Hematopoietic multipotent progenitor cell treated with erythropoietin and hydrocortisone succinate and interleukin-3 and kit ligand, for 4 days (in vitro differentiated cells): ENCODE measurements at places on chromosomes 12 and 14.

DNA sequence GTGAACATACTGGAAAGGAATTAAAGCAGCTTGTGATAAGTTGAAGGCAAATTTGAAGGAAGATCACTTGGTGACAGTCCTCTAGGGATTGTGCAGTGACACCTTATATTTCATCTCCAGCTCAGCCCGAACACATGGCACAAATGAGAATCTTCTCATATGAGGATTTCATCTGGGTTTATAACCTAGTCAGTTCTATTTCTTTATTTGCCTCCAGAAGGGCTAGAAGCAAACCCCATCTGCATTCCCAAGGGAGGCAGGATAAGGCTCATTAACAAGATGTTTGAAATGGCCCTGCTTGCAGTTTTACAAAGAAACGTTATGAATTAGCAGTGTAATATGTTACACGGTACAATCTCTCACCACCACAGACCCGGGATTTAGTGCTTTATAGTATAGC, 90.7 kb upstream of the KRR1 start:
- DNase-seq, result no peak

GRCh38 chr12:51190820-51191219, 17.9 kb upstream of the TFCP2 start:
- no peak for DNase-seq

GRCh38 chr12:57129889-57130288, 1.6 kb downstream of the LRP1 start:
- DNase-seq, result peak; percentile 41

DNA sequence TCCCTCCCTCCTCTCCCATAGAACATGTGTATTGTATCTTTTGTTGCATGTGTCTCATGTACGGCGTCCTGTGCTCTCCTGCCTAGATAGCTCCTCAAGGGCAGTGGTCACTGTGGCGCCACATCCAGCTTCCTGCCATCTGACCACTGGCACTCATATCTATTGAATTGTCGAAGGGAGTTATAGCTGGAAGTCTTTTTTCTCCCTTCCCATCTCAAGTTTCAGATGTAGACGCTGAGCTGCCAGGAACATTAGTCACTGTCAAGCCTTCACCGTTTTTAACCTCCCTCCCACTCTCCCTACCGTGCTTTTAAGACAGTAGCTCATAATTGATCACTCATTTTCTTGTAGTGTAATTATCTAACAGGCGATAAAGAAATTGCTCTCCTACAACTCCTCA, 33.0 kb downstream of the MTHFD1 start:
- DNase-seq, result no peak

- no peak for DNase-seq
Observed at GRCh38 chr12:28180786-28181185, 9.5 kb upstream of the CCDC91 start.

DNA sequence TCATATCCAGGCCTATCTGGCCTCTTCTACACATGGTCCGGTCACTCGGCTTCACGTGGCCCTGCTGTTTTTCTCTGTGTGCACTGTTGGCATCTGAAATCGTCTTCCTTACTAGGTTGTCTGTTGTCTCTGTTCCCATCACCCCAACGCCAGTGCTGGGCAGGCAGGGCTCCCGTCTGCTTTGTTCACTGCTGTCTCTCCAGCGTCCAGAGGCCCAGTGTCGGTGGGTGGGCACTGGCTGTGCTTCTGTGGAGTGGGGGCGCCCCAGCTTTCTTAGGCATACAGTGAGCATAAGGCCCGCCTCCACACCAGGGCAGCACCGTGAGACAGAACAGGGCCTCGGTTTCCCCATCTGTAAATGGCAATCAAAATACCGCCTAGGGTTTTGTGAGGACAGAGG, 153.1 kb downstream of the BCL11B start:
- DNase-seq, result no peak

GRCh38 chr12:59093073-59093772, 172.9 kb upstream of the LRIG3 start:
- DNase-seq, result no peak

GRCh38 chr14:103483600-103483999, 39.0 kb downstream of the CKB start:
- DNase-seq, result no peak

DNA sequence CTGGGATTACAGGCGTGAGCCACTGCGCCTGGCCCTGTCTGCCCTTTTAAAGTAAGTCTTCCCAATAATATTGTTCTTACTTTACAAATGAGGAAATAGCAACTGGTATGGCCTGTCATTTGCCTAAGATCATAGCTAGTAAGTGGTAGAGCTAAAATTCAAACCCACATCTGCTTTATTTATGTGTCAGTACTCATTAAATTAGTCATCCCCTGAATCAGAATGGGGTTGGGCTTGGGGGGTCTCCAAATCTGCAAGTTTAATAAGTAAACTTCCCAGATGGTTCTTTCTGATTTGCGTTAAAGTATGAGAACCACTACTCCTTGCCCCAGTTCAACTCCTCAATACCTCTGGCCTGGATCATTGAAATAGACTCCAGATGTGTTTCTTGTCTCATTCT, 96.2 kb downstream of the FAR2 start:
- no peak for DNase-seq

DNA sequence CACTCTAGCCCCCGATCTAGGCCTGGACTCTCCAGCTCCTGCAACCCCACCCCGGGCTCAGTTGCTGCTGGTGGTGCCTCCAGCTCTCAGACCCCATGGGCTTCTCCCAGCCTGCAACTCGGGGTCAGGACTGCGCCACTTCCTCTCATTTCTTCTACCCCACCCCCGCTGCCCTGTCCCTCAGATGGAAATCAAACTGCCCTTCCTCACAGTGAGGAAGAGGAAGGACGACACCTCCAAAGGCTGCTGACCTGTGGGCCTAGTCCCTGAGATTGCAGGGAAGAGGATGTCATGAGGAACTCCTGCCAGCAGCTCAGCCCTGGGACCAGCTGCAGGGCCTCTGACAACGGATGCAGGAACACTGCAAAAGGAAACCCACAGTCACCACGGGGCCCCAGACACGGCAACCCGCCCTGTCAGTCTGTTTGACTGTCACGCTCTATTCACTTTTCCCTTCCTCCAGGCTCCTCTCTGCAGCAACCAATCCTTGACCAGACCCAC, 29.3 kb upstream of the PNMA1 start:
- DNase-seq, result peak; percentile 94

GRCh38 chr14:21033133-21033698, 1.4 kb downstream of the RNASE13 start:
- no peak for DNase-seq

DNA sequence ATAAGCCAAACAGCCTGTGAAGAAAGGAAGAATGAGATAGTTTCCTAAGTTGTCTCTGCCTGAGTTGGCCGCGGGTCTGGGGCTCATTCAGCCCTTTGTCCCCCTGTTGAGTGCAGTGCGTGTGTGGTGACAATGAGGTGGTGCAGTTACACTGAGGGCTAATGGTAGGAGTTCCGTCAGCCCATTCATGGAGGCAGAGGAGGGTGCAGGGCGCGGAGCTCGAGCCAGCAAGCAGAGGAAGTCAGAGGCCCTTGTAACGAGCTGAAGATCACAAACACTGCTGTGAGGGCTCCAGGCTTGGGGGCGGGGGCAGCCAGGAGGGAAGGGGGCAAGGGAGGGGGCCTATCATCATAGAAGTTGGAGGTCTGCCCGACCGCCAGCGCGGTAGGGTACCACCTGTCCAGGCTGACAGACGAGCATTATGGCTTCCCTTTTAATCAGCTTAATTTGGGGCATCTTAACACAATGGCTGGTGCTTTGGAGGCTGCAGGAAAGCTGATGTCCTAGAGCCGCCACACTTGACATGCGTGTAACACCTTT, 20.5 kb downstream of the CCND2 start:
- no peak for DNase-seq

DNA sequence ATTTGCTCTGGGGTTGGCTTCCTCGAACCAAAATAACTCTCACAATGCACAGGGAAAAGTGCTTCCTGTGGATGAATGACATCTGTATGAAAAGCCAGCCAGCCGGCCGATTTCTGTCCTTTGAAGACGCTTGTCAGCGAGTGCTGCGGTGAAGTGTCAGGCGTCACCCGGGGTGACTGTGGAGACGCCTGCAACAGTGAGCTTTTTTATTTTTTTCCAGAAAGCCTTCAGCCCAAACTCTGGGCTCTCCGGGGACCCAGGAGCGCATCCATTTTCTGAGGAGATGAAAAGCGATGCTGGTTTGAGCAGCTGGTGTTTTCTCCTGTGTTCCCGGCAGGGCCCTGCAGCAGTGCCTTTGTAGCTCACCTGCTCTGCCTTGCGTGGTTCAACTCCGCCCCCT, 147.9 kb upstream of the MYL2 start:
- DNase-seq, result no peak

DNA sequence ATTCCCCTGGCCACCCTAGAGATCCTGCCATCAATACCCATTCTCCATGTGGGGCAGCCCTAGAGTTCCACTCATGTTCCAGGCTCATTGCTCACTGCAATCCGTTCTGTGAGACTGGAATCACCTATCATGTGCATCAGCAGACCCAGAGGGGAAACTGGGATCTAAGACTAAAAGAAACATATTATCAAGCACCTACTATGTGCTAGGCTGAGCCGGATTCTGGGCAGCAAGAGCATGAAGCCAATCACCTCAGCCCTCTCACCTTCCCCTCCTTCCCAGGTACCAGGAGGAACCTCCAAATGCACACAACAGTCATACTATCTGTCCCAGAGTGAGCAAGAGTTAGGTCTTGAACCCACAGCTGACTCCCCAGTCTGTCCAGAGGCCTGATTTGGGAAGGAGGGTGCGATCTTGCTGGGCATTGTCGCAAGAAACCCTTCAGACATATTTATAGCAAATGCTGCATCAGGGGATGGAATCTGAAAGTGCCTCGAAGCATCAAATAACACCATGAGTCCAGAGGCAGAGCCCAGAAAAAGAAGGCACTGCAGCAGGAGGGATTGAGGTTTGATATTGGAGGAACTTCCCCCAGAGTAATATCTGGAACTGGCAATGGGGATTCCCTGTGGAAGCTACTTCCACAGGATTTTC, 6.7 kb upstream of the CACNB3 start:
- no peak for DNase-seq

DNA sequence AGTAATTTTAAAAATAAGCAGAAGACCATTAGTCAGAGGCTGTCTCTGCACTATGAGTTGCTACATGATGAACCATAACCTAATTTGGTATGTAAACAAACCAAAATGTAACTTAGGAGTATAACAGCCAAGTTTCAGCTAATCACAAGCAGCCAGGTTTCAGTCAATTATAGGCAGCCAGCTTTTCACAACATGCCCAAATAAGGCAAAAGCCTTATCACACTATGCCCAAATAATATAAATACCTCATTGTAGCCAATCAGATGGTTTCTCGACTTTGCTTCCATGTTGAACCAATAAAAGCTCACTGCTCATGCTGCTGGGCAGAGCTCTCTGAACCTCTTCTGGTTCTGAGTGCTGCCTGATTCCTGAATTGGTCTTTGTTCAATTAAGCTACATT, 38.6 kb downstream of the GARIN6 start:
- DNase-seq, result no peak
